ENCODE measurements at places on chromosomes 13 and 19.

DNA sequence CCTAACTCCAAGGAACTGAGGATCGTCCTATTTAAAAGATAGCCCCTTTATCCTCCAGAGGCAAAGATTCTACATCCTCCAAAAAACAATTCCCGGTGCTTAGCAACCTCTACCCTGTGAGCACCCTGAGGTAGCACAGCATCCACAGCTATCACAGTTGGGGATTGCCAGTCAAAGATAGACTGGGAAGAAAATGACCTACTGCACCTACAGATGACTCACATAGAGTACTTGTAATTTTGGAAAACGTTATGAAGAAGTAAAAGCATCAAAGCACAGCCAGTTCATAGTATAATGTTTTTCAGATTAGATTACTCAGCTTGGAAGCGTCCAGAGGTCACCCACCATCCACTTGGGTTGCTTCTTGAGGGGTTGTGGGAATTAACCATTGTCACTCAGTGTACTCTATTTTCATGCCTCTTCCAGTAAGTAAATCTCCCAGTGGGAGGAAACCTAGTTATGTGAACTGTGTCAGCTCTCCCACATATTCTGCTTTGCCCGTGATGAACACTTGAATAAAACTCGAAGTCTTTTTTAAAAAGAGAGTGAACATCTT is 8.9 kb upstream of the FAM124A start:
- no peak for DNase-seq

DNA sequence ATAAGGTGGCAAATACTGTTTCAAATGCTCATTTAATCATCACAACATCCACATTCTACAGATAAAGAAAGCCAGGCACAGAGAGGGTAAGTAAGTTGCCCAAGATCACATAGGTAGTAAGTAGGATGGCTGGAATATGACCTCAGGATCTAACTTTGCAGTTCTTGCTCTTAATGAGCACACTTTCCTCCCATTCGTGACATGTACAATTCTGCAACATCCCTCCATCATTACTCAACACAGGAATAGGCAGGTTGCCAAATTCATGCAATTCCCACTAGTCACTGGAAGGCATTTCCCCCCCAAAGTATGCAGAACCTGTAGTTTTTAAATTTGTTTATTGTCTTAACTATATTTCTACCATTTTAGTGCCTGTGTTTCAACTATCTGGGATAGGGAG is 109.2 kb downstream of the OLFM4 start:
- no peak for DNase-seq

DNA sequence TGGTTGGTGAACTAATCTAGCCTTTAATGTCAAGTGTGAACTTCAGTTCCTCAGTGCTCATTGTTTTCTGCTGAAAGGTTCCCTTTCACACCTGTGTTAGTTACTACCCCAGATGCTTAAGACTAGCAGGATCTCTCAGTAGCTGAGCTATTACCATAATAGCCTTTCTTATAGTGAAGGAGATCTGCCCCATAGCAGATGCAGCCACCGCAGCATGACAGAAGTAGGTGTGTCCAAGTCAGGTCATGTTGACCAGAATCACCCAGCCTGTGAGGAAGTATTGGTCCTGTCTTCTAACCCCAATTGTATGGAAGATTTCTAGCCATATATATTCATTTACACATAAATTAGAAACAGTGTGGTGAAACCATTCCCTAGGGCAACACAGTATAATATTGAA is 37.3 kb downstream of the ZAR1L start:
- no peak for DNase-seq

DNA sequence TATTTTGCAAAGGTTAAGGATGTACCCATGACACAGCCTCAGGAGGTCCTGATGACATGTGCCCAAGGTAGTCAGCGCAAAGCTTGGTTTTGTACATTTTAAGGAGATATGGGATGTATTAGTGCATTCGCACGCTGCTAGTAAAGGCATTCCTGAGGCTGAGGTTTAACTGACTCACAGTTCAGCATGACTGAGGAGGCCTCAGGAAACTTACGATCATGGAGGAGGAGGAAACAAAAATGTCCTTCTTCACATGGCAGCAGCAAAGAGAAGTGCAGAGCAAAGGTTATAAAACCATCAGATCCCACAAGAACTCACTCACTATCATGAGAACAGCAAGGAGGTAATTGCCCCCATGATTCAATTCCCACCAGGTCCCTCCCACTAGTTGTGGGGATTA is 1017.4 kb downstream of the EFNB2 start:
- DNase-seq, result no peak

DNA sequence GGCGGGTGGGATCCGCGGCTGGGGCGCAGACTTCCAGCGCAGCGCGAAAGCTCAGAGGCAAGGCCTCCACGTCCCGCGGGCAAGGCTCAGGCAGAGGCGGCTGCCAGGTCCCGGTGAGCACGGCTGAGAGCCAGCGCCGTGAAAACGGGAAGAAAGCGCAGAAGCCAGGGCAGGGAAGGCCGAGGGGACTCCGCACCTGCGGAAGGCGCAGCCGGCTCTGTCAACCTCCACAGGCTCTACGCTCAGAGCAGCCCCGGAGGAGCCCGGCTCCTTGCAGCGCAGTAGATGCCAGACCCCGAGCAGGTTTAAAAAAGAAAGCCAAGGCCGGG is 131.0 kb downstream of the RNF17 start:
- DNase-seq, result no peak

DNA sequence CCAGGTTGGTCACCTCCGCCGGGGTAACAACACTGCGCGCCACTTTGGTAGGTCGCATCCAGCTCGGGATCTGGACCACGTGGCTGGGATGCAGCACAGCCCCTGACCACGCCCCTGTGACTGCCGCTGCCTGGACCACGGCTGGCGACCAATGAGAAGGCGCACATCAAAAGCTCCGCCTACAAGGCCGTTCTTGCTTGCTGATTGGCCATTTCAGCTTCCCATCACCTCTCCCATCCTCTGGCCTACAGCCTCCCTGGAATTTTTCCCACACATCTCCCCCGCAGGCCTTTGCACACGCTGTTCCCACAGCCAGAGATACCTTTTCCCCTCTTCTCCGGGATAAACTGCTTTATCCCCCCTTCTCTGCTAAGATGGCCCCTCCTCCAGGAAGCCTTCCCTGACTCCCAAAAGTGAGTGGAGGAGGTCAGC is 12.5 kb upstream of the MAP1S start:
- no peak for DNase-seq

- no peak for DNase-seq
Observed at GRCh38 chr13:100658363-100658762, 16.2 kb downstream of the TMTC4 start.
